ENCODE measurements at places on chromosomes 2 and 18.
A peak's percentile ranks its signal among the peaks of the same experiment; 100 is the strongest.

- DNase-seq: no peak
Measured at GRCh38 chr2:15804691-15805090, 135.7 kb upstream of the MYCN start.

DNA sequence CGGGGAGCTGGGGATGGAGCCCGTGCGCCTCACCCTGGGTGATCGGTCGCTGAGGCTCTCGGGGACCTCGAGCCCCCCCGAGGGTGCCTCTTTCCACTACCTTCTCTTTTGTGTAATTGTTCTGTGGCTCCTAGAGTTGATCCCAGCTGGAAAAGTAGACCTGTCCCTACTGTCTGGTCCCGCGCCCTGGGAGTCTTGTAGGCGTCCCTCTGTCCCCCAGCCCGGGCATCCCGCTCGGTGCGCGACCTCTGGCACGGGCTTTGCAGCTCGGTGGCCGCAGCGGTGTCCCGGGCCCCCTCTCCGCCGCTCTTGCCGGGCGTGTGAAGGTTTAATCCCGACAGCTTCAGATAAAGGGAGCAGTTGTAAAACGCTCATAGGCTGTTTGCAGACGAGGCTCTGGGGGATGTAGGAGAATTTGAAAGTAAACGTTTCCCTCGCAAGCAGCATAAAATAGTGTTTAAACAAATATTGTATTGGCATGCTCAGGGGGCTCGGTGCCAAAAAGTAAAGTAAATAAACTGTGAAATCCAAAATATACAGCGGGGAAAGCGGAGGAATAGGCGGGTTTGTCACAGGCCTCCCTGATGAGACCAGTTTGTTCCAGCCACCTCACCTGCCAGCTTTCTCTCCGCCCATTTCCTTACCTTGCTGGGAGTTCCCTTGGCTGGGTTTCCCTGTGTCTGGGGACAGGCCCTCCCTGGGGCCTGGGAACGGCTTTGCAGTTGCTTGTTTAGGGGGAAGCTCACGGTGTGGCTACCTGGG lies 1.9 kb downstream of the GLI2 start:
- DNase-seq: peak; percentile 84

DNA sequence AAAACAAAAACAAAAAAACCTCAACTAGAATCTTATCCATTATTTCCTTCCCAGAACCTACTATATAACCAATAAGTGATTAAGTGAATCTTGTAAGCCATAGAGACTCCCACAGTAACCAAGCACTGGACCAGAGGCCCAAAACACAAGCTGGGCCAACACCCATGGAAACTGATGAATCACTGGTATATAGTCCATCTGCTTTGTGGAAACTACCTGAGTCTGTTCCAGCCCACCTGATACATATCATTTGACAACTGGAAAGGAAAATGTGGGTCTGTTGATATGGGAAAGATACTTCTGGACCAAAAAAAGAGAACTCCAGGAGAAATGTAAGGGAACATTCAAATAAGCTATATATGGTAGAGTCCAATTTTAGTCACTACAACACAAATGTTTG lies 252.8 kb downstream of the MREG start:
- no peak for DNase-seq

DNA sequence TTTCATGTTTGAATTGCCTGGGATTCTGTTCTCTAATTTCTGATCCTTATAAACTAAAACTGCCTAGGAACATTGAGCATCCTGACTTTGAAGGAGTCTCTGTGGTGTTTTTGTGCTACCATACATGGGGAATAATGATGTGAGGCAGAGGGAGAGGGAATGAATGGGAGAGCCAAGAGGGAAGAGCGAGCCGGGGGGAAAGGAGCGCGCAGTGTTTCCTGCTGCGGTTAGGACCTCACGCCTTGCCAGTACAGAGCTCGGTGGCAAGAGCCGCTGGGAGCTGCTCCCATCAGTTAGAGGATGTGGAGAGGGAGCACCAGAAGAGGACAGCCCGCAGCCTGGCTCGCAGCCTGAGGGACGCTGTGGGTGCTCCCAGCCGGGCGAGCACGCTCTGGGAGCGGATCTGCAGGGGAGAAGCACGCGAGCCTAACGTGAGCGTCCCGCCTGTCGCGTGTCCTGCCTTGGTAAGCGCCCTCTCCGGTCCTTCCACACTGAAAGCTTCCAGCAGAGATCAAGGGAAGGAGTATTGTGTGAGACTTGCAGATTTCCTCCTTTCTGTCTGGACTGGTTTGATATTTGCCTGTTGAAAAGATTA lies 114.7 kb downstream of the FAM210A start:
- no peak for DNase-seq

- DNase-seq: no peak
Measured at GRCh38 chr2:232388324-232388891, 9.9 kb downstream of the ALPP start.

- DNase-seq: no peak
Measured at GRCh38 chr18:60146220-60146960, 226.2 kb downstream of the MC4R start.

DNA sequence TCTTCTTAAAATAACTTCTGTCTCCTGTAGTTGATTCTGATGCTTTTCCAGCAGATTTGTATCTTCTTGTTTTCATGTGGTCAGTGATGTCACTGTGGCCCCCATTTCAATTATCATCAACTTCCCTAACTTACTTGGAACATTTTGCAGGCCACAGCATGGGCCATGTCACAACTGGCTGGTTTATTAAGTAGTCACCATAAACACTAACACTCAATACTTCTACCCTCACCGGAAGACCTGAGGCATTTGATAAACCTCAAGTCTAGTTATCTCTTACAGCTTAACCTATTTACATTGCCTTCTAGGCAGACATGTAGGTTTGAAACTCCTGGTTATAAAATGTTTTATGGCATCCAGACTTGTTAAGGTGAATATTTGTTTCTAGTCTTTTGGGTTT lies 37.4 kb upstream of the PROKR1 start:
- DNase-seq: no peak

GRCh38 chr2:197577446-197577845 lies 61.6 kb downstream of the MOB4 start:
- no peak for DNase-seq

DNA sequence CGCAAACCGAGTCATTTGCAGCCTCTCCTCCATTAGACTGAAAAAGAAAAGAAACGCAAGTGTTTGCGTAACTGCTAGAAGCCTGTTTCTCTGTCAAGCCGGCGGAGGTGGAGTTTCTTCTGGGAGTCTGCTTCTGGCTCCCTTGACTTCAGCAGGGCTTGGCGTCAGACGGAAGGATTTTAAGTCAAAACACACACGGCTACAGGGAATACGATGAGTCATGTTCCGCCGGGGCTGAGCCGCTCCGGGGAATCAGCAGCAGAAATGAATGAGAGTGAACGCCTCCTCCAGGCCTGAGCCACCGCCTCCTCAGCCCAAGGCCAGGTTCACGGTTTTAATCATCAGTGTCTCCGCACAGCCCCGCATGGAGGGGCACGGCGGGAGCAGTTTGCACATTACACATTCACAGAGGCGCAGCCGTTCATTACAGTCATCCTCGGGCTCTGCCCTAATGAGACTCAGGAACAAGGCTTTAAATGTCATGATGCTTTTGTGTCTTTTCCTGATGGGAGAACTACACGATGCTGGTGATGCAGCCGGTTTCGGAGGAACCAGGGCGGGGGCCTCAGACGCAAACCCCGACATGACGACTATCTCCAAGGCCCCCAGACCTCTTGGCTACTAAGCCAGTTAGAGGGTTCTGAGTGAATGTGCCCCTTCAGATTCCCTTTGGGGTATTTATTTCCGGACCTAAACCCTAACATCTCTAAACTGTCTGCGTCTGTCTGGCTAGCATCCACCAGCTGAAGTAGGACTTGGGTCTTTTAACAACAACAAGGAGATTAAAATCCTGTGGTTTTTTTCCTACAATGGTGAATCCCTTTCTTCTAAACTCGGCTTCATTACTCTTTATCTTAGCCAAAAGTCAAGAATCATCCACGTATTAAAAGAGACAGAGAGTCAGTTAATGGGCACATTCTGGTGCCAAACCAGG lies 11.1 kb upstream of the SCG2 start:
- DNase-seq: no peak

DNA sequence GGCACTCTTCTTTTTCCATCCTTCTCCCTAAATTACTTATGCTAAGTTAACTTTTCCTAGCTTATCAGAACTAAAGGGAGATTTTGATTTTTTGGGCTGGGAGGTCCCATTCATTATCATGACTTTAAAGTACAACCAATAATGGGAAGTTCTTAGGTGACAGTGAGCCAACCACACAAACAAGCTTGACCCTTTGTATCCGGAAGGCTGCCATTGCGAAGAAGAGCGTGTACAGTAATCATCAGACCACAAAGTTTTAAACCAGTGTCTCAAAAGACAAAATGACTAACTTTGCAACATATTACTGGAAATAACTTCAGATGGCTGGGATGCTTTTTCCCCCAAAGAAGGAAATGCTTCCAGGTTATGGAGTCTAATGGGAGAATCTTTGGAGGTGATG lies 298.1 kb downstream of the TGIF1 start:
- no peak for DNase-seq

GRCh38 chr18:59787998-59788790 lies 91.0 kb upstream of the CCBE1 start:
- no peak for DNase-seq

DNA sequence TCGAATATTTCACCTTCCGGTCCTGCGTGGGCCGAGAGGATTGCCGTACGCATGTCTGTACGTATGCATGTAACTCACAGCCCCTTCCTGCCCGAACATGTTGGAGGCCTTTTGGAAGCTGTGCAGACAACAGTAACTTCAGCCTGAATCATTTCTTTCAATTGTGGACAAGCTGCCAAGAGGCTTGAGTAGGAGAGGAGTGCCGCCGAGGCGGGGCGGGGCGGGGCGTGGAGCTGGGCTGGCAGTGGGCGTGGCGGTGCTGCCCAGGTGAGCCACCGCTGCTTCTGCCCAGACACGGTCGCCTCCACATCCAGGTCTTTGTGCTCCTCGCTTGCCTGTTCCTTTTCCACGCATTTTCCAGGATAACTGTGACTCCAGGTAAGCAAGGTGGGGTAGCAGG lies at the start of gene SERPINB5:
Gene SERPINB5, plus strand, starts transcription at position 291 of the 400 bp plus-strand sequence. CDS start 7,471 bp downstream, outside the sequence.
- DNase-seq: no peak

- no peak for DNase-seq
Measured at GRCh38 chr2:71743995-71744675, 290.8 kb downstream of the DYSF start.

GRCh38 chr18:10285283-10285640 lies 169.2 kb upstream of the APCDD1 start:
- DNase-seq: no peak

DNA sequence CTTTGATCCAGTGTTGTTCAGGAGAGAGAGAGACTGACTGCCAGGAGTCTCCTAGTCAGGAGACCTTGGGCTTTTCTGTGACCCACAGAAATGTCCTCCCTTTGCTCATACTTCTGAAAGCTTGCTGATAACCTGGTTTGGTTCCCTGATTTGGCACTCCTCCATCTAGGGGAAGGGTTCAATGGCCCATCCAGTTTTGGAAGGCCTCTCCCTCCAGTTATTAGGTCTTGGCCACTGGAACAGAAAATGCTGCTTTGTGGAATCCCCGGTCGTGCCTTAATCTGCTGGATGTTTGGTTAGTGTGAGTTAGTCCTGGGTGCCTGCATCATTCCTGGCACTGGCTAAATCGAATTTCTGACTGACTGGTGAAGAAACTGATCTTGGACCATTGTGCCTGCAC lies 35.7 kb downstream of the KDM3A start:
- no peak for DNase-seq

DNA sequence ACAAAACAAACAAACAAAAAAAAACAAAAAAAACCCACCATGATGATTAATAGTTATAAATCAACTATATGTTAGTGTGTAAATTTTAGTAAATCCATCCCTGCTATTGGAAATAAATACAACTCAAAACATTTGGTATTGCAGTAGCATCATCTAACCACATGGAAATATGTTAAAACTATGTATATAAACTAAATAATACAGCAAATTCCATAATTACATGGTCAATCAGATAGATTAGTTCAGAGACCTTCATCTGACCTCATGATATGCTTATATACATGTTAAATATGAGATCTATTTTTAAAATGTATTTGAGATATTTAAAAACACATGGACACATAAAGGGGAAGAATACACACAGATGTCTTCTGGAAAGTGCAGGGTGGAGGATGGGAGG lies 384.2 kb downstream of the TMX3 start:
- DNase-seq: no peak

DNA sequence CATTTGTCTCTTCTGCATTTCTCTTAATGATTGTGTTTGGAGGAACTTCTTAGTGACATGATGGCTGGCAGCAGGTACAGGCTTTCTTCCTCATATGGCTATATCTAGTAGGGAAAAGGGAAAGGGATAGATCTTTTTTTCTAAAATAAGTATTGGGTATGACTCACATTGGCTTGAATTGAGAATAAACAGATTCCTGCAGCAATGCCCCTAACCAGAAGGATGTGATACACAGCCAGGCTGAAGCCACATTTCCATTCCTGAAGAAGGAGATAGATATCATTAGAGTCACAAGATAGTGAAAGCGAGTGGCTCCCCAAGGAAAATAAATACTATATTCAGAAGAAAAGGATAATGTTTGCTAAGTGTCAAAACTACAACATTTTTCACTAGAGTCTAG lies 61.1 kb downstream of the VWC2L start:
- DNase-seq: no peak

GRCh38 chr2:196390243-196391148 lies 219.1 kb upstream of the STK17B start:
- DNase-seq: no peak

DNA sequence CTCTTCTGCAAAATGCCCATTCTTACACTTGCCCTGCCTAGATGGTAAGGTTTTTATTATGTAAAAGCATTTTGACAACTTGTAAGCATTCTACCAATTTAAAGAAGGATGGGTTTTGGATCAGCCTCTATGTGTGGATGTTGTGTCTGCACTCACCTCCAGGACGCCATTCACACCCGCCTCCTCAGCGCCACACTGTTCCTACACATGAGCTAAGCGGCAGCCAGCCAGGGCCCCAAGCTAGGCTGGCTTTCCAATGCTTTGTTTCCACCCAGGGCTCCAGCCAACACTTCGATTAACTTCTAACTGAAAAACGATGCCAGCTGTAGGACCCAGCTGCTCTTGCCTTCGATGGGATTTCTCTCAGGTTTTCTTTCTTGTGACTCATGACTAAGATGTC lies 73.3 kb upstream of the FZD7 start:
- DNase-seq: no peak

DNA sequence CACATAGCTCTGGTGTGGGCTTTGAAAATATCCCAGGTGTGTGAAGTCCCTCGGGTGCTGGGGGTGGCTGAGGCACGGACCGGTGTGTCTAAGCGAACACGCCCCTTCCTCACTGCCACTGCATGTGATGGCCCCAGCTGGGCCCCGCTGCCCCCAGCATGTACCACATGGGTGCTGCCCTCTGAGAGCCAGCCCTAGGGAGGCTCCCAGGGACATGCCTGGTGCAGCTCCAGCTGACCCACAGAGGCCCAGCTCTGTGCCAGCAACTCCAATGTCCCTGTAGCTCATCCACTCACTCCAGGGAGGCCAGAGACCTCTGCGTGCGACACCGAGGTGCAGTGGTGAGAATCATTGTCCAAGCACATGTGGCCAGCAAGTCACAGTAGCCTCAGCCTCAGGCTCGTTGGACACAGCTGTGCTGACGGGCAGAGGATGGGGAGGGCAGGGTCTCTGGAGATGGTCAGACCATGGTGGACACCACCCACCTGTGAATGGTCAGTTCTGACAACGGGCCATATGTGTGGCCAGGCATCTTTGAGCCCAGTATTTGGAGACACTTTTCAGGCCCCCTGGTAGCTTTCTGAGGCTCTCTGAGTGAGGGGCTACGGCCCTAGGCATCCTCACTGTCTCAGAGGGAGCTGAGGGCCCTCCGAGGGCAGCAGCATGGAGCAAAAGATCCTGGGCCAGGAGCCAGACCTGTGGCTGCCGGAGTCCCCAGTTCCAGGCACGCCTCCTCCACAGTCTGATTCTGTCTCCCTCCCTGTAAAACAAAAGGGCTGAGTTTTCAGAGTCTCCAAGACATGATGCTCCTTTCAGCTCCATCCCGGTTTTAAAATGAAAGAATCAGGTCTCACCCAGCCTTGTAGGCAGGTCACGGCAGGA lies 220.7 kb downstream of the NDUFA10 start:
- DNase-seq: peak; percentile 80

All from mesenteric fat pad (tissue), 1 donor.